ENCODE measurements at places on chromosomes 4 and X.

DNA sequence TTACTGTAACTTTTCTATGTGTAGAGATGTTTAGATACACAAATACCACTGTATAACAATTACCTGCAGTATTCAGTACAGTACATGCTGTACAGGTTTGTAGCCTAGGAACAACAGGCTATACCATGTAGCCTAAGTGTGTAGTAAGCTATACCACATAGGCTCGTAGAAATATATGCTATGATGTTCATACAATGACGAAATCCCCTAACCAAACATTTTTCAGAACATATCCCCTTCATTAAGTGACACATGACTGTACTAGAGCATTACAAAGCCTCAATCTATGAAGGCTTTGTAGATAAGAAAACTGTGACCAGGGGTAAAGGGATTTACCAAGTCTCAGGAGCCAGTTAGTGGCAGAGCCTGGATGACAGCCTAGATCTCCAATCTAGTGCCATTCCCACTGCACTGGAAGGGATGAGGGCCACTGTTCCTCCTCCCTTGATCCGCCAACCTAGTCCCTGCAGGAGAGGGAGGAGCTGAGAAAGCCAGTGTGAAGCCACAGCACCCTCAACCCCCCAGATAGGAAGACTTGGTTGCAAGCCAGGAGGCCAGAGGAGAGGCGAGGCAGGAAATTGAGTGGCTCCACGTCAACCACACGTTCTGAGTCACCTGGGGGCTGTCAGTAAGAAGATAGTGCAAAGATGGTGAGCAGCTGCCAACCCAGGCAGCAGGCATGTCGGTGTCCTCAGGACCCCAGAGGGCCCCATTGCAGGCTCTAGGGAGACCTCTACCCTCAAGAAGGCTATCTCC lies 227.7 kb downstream of the BCOR start:
- peak; percentile 50 for DNase-seq

DNA sequence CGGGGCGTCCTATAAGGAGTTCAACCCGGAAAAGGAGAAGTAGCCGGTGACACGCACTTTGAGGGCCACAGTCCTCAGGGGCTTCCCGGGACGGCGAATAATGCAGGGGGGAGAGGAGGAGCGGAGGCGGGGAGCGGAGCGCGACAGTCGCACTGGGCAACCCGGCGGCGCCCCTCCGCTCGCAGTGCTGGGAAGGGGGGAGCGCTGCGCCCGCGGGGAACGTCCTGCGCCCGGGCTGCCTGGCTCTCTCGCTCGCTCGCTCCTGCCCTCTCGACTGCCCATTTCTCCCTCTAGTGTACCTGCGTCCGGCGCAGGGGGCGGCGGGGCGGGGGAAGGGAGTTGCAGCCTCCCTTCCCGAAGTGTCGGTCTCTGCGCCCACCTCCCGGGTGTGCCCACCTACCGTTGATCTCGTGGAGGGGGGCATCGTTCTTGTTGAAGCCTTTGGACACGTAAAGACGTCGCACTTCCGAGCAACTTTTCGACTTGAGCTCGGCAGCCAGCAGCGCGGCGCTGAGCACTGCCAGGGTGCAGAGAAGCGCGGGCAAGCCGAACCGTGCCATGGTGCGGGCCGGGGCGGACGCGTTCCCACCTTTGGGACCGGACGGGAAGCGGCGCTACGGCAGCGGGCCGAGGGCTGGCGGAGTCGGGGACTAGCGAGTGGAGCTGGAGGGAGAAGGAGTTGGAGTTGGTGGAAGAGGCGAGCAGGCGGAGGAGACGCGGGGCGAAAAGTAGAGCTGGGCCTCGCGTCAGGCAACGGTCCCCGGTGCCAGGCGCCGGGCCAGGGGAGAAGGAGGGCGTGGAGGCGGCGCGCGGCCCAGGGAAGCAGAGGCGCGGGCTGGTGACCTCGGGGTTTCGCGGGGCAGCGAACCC lies 648 bp downstream of the GPC4 start:
- no peak for DNase-seq

- DNase-seq = no peak
Observed at GRCh38 chrX:2474963-2475726, 25.6 kb downstream of the DHRSX start.

- no peak for DNase-seq
Observed at GRCh38 chrX:15973946-15974345, 119.3 kb upstream of the AP1S2 start.

DNA sequence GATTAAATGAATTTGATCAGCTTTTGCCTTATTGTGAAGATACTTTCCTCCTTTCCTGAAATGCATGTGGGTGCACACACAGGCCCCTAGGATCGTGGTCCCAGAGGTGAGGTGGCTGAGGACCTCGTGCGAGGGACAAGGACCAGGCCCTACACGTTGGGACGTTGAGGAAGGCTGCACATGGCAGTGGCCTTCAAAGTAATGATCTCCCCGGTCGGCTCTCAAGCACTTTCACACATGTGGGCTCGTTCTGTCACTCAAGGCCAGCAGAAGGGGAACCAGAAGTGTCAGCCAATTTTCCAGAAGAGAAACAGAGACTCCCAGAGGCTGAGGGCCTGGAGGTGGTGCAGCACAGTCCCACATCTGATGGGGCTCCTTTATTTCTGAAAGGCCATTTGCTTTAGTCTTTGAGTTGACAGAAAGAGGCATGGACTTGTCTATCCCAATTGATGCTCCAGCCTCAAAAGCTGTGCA lies 196.8 kb downstream of the AFAP1 start:
- DNase-seq = no peak

DNA sequence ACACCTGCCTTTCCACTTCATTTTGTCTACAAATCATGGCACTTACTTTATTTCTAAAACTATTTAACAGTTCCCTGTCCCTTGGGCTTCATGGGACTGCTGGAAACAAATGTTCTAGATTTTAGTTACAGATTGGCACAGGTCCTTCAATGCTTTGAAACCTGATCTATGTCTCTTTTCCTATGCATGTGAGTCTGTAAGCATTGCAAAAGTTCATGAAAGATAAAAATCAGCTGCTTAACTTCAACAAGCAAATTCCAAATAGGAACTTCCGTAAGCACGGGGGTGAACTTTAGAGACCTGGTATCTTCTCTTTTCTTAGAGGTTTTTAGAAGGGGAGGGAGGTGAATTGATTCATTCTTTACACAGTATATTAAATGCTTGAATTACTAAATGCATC lies 9.5 kb downstream of the LGI2 start:
- DNase-seq = no peak

DNA sequence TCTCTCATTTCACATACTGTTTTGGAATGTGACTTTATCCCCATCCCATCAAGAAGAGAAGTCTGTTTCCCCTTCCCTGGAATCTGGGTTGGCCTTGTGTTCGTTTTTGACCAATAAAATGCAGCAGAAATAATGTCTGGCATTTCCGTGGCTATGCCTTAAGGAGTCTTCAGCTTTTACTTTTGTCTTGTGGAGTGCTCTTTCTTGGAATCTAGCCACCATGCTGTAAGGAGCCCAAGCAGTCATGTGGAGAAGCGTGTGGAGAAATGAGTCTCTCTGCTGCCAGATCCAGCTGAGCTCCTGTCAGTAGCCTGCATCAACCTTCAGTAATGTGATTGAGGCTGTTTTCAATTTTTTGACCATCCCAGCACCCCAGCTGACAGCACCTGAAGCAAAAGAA lies 84.4 kb upstream of the ARMCX2 start:
- DNase-seq = no peak
